ENCODE measurements at places on chromosomes 7 and 10.

DNA sequence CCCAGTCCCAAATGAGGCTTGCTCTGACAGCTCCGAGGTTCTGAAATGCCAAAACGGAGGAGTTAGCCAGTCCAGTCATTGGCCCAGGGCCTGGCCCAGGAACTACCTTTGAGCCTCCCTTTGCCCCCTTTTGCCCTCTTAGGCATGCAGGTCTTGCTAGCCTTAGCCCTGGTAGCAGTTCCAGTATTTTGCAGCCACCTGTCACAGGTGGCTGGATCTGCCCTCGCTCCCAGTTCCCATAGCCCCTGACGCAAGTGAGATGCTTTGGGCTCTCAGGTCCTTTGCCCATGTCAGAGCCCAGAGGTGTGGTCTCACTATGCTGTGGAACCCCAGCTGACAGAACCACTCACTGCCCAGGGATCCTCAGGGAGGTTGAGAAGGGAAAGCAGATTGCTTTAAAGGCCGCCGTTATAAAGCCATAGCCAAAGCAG lies 42.0 kb downstream of the GPRIN2 start:
- no peak for DNase-seq

GRCh38 chr7:5582532-5582935 lies 158.9 kb upstream of the TNRC18 start:
- DNase-seq, result no peak

- DNase-seq, result no peak
Measured at GRCh38 chr10:72087969-72088888, at the start of gene SPOCK2. Gene SPOCK2, minus strand, starts transcription at chr10:72088551. Its CDS starts 223 bp downstream, at chr10:72088328.

DNA sequence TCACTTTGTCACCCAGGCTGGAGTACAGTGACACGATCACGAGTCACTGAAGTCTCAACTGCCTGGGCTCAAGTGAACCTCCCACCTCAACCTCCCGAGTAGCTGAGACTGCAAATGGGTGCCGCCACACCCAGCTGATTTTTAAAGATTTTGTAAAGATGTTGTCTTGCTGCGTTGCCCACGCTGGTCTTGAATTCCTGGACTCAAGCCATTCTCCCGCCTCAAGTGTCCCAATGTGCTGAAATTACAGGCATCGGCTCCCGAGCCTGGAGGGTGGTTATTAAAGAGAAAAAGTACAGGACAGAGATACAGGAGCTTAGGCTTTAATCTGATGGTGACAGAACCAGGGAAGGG lies 55.1 kb downstream of the KCTD7 start:
- DNase-seq, result no peak

DNA sequence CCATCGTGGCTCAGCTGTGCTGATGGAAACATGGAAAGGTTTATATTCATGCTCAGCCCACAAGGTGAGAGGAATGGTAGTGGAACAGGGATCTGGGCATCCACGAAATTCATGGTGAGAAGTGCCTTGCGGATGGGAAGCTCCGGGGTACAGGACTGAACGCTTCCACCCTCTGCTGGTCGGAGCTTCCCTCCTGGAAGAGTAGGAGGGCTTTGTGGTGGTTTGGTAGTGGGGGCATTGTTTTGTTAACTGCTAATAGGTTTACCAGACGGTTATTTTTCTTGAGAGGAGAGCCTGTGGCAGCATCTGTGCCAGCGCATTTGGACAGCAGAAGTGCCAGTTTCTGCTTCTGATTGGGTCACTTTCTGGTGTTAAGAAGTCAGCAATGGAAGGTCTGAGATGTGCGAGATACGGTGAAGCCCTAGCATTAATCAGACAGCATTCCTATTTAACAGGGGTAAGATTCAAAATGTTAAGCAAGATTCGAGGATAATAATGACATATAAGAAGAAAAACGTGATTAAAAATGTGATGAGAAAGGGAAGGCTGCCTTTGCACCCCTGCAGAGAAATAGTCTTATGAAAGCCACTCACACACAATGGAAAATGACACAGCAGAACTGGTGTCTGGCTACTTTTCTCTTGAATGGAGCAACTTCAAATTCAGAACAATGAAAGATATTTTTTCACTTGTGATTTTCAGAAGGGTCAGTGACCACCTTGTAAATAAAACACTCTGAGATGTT lies 17.7 kb downstream of the ABCA13 start:
- peak; percentile 57 for DNase-seq

- DNase-seq, result no peak
Measured at GRCh38 chr10:28681291-28681763, 4.0 kb downstream of the BAMBI start.

GRCh38 chr10:9869606-9870176 lies 1148.0 kb upstream of the CELF2 start:
- DNase-seq, result no peak

DNA sequence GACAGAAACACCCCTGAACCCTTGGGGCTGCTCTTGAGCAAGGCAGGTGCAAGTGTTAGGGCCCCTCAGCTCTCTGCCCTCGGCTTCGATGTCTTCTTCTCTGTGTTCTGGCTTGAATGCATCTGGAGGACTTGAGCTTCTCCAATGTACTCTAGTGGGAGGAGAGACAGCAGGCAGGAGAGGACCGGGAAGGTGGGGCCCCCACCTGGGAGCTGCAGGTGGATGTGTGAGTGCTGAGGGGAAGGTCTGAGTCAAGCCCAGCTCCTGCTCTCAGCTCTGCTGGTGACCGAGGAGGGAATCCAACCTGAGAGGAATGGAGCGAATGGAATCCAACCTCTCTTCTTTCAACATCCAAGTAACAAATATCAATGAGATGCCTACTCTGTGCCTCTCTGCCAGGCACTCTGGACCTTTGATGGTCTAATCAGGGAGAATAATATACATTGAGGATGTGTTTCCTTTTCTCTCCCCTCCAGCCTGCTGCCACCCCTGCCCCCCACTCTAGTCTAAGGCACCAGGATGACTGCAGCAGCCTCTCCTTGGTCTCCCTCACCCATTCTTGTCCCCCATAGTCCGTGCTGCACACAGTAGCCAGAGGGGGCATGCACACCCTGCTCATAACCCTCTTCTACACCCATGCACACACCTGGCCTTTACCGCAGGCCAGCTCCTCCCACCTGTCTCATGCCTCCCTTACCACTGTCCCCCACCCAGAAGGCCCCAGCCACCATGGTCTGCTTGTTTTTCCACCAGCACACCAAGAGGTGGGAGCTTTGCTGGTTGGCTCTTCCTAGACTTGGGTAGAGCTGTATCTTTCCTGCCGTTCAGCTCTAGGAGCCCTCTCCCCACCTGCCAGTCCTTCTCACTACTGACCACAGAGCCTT lies 13.6 kb downstream of the TBATA start:
- no peak for DNase-seq

- no peak for DNase-seq
Measured at GRCh38 chr7:79405368-79405767, 48.1 kb downstream of the MAGI2 start.

- no peak for DNase-seq
Measured at GRCh38 chr7:137976696-137977095, 25.2 kb downstream of the CREB3L2 start.

- no peak for DNase-seq
Measured at GRCh38 chr7:129434675-129435318, 565 bp downstream of the STRIP2 start.

DNA sequence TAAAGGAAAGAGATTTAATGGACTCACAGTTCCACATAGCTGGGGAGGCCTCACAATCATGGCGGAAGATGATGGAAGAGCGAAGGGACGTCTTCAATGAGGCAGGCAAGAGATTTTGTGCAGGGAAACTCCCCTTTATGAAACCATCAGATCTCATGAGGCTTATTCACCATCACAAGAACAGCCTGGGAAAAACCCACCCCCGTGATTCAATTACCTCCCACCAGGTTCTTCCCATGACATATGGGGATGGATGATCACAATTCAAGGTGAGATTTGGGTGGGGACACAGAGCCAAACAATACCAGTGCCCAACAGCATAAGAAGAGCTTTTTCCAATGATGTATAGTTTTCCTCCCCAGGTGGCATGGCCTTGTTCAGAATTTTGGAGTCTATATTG lies 11.2 kb upstream of the C7orf33 start:
- no peak for DNase-seq

DNA sequence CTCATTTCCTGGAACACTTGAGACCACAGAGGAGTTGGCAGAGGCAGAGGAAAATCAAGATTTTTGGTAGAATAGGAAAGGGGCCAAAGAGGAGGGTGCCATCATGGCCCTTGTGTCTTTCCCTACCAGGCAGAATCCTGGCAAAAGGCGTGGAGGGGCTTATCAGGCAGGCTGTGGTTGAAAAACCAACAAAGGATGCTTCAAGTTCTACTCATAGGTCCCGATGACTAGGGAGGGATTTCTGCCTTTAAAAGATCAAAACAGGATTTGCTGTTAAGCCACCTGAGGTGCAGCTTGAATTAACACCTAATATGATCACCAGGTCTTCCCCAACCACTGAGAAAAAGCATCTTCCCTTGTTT lies 45.7 kb downstream of the BPGM start:
- peak; percentile 73 for DNase-seq

- no peak for DNase-seq
Measured at GRCh38 chr10:63689768-63690167, 168.6 kb downstream of the REEP3 start.

DNA sequence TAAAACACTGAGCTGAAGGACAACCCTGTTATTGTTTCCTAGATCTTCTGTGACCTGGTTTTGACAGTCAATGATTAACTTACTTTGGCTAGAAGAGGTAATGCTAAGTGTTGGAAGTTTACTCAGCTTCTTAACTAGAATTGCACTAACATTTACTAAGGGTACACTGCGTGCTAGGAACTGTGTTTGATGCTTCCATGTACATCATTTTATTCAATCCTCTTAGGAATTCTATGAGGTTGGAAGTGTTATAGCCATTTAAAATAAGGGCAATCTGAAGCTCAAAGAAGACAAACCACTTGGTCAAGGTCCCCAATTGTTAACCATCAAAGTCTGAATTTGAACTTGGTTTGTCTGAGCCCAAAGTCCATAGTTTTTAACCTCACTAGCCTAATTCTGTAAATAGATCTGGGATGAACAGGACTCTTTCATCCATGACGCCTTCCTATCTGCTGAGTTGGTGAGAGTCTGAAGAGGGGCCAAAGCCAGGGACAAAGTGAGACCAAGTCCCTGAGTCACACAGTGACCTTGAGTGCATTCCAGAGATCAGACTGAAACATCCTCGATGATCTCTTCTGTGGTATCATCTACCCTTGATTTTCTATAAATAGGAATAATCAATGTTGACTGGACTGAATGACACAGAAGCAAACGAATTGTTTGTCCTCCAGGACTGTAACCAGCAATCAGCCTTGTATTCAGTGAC lies 29.2 kb upstream of the ZNRF2 start:
- no peak for DNase-seq

GRCh38 chr10:124157271-124157681 lies 63.9 kb upstream of the CHST15 start:
- peak; percentile 55 for DNase-seq

DNA sequence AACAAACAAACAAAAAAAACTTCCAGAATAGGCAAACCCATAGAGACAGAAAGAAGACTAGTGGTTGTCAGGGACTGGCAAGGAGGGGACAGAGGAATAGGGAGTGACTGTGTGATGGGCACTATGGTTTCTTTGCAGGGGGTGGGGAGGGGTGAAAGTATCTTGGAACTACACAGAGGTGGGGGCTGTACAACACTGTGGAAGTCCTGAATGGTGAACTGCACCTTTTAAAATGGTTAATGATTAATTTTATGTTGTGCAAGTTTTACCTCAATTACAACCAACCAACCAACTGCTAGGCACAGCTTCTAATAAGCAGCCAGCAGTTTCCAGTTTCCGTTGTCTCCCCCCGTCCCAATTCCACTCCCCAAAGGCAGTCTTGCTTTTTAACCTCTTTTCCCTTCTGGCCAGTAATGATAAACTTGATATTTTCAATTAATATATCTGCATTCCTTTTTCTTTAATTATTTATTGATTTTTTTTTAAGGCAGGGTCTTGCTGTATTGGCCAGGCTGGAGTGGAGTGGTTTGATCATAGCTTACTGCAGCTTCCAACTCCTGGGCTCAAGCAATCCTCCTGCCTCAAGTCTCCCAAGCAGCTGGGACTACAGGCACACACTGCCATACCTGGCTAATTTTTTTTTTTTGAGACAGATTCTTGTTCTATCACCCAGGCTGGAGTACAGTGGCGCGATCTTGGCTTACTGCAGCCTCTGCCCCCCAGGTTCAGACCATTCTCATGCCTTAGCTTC lies 46.8 kb downstream of the HIP1 start:
- no peak for DNase-seq

DNA sequence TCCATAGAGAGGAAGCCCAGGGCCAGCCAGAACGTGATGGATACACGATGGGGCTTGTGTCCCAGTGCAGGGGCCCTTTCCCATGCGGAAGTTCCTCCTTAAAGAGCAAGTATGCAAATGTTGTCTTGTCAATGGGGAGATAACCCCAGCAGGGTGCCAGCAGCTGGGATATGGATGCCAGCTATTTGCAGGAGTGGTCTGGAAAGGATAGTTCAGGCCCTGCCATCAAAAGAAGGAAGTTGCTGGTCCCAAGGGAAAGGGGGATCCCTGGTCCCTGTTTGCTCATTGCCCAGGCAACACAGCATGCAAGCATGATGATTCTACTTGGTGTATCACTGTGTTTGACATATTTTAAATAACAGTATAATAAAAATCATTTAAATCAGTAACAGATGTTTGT lies 73.1 kb upstream of the HECW1 start:
- DNase-seq, result peak; percentile 79

DNA sequence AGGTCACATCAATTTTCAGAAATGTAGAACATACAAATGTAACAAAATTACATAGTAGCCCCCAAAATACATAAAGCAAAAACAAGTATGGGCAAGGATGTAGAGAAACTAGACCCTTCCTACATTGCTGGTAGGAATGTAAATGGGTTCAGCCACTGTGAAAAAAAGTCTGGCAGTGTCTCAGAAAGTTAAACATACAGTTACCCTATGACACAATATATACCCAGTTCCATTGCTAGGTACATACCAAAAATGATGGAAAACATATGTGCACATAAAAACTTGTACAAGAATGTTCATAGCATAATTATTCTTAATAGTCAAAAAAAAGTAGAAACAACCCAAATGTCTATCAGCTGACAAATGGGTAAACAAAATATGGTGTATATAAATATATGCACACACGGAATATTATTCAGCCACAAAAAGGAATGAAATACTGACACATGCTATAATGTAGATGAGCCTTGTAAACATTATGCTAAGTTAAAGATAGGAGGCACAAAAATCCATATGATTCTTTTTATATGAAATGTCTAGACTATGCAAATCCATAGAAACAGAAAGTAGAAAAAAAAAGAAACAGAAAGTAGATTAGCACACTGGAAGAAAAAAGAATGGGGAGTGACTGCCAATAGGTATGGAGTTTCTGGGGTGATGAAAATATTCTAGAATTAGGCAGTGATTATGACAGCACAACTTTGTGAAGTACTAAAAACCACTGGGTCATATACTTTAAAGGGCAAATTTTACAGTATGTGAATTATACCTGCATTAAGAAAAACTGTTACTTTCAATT lies 13.5 kb downstream of the HERPUD2 start:
- peak; percentile 56 for DNase-seq

GRCh38 chr7:74575083-74575784 lies 82.3 kb upstream of the GTF2I start:
- DNase-seq, result peak; percentile 48

DNA sequence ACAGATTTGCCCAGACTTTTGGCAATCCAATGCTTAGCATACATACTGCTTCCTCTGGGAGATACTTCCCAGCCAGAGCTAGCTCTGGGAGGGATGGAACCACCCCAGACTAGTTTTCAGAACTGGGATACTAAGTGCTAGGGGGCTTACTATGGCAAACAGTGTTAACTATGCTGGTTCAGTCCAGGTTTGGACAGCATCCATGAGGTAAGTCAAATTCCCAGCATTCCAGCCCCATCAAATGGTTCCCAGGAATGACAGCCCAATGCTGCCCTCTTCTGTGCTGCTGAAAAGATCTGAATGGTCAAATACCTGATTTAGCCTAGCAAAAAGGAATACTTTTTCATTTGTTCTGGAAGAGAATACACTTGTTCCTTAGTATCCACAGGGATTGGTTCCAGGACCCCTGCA lies 141.7 kb upstream of the CCDC6 start:
- peak; percentile 91 for DNase-seq

Data from fibroblast of upper back skin (primary cell).